PC-9 (cell line): ENCODE measurements at places on chromosomes 6 and 20. TPM values are rescaled to one million over a fixed set of nuclear protein-coding genes. Genes with fewer than 3 reads are reported as not detected.

The SH3BGRL2 gene
- total RNA-seq, result 24.2 and 27.4 TPM in 2 replicates

DNA sequence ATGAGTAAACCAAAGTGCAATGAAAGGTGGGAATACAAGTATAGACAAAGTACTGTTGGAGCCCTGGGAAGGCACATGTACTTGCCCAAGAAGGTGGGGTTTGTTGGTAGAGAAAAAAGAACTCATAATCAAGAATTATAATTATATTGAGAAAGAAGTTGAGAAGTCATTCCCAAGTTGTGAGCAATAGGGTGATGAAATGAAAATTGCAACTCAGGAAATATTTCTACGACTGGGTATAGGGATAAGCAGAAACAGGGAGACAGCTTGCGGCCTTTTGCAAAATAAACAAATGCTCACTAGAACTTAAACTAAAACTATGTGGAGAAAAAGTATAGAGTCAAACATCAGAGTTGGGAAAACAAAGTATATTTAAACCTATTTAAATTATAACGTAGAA, 250.7 kb upstream of the FAM83B start:
- H3K4me3 ChIP-seq, result no peak overlapping the region
- no peaks in the 10 kb centered on the region for H3K27me3 ChIP-seq
- H3K27ac ChIP-seq, result no peak overlapping the region
- no peaks in the 10 kb centered on the region for H3K4me1 ChIP-seq

- H3K36me3 ChIP-seq, result no peaks in the 10 kb centered on the region
- peaks cover 16% of the 10 kb centered on the region; the same call in 1 of the 2 replicates for H3K27me3 ChIP-seq
- DNase-seq, result no peak
- no peak overlapping the region for H3K27ac ChIP-seq
- no peaks in the 10 kb centered on the region for H3K4me1 ChIP-seq
These were observed 619.5 kb downstream of the PRKN start for GRCh38 chr6:162108041-162108440.

DNA sequence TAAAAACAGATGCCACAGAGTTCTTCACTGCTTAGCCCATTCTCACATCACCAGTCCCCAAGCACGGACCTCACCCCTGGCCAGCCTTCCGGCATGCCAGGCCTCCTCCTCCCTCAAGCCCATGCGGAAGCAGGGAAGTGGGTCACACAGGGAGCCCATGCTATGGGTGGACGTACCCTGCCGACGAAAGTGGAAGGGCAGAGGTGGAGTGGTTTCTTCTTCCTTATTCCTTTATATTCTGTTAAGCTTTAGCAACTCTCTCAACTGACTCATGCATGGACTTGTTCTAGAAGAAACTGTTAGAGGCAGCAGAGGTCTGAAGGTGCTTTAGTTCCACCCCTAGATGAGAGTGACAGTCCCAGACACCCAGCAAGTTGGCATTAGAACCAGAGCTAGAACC, 118.6 kb downstream of the LY86 start:
- no peak overlapping the region for H3K4me3 ChIP-seq
- H3K27ac ChIP-seq, result no peak overlapping the region
- H3K4me1 ChIP-seq, result peaks cover 7% of the 10 kb centered on the region
- no peak for DNase-seq

DNA sequence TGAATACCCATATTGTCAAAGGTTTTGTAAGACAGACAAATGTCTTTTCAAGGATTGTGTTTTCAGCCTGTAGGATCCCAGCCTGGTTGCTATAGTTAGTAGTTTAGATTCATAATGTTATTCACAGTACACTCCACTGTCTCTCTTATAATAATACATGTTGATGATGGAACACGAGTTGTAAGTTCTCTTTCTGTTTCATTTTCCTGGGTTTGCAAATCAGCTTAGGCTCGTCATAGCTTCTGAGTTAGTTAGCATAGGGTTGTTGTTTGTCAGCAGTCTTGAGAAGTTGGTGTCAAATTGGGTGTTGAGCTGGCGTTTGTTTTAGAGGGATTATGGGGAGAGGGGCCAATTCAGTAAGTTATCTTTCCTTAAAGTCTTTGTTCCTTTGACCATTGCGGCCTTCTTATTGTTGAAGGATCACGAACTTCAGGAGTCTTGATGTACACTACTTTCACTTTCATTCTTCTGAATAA, 45.8 kb downstream of the QKI start:
- H3K4me3 ChIP-seq, result no peak overlapping the region
- H3K27ac ChIP-seq, result no peak overlapping the region
- no peak for DNase-seq
- no peaks in the 10 kb centered on the region for H3K27me3 ChIP-seq
